ENCODE measurements at places on chromosomes 13 and 19. TPM values are rescaled to one million over a fixed set of nuclear protein-coding genes. Genes with fewer than 3 reads are reported as not detected.

Gene PSG1
- total RNA-seq, result not detected

GRCh38 chr13:87131611-87132010, 539.6 kb upstream of the SLITRK5 start:
- H3K4me3 ChIP-seq, result no peak overlapping the region
- no peak for DNase-seq
- H3K27me3 ChIP-seq, result no peaks in the 10 kb centered on the region
- H3K27ac ChIP-seq, result no peak overlapping the region

DNA sequence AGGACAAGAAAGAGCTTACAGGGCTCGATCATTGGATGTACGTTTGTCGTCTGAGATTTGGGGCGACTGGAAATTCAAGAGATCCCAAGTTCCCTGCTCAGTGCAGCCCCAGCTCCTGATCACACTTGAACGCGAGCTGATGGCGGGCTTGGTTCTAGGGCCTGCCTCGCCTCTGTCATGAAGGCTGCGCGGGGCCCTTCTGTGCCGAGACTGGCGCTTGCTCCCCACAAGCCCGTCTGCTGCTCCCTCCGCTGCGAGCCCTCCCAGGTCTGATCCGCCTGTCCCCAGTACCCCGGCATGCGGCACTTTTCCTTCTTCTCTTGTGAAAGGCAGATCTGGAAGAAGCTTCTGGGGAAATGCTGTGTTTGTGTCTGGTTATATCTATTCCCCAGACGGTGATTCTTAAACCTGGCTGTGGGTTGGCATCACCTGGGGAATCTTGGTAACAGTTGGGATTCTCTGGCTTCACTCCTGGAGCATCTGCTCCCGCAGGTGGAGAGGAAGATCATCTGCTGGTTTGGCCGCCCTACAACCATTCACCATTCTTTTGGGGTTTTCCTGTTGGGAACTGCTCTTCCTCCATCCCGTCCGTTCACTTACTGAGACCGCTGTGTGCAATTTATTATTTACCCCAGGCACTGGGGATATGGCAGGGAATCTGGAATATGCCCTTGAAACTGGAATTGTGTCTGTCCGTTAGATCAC, 43.6 kb downstream of the SIPA1L3 start:
- no peak overlapping the region for H3K4me3 ChIP-seq
- no peaks in the 10 kb centered on the region for H3K36me3 ChIP-seq
- no peaks in the 10 kb centered on the region for H3K27me3 ChIP-seq
- peaks cover 29% of the 10 kb centered on the region for H3K4me1 ChIP-seq
- DNase-seq, result no peak
- H3K27ac ChIP-seq, result no peak overlapping the region

GRCh38 chr13:49874430-49874829, 61.7 kb downstream of the SPRYD7 start:
- no peaks in the 10 kb centered on the region for H3K4me1 ChIP-seq
- H3K36me3 ChIP-seq, result no peaks in the 10 kb centered on the region
- no peaks in the 10 kb centered on the region for H3K27me3 ChIP-seq

GRCh38 chr13:58960888-58961287, 1202.8 kb downstream of the DIAPH3 start:
- H3K4me1 ChIP-seq, result no peaks in the 10 kb centered on the region
- no peak for DNase-seq
- H3K4me3 ChIP-seq, result no peak overlapping the region
- no peaks in the 10 kb centered on the region for H3K27me3 ChIP-seq
- H3K36me3 ChIP-seq, result no peaks in the 10 kb centered on the region

DNA sequence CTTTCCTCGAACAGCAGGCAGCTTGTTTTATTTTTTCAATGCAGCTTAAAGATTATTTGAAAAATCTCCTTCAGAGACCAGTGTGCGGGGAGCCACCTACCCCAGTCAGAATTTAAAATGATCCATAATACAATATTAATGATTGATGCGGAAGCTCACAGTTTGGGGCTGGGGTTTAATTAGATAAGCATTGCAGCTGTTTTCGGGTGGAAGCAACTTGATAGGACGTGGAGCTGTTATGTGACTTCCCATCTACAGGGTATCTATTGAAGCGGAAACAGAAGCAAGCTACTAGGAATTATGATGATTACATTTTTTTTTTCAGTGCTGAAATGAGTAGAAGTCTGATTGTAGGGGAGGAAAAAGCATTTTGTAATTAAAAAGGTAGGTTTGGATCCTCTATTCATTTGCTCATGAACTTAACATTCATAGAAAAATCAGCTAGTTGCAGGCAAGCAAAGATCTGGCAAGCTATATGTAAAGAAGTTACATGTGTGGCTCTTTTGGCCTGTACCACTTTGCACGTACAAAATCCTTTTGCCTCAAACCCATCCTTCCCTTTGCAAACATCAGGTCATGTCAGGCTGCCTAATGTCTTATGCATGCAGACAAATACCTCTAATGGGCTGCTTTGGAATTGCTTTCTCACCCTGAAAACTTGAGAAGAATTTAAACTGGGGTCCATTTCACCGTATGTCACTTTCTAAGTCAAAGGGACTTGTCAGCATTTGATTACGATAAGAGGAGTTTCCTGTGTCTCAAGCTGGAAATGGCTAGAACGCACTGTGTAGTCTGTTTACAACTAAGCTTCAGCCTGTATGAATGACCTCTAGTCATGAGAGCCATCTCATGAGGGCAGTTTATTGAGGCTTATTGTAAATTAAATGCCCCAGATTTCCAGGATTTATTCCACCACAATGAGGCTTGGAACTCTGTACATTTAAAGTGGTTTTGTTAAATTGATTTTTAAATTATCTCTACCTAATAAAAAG, 267.1 kb upstream of the TMTC4 start:
- no peaks in the 10 kb centered on the region for H3K4me1 ChIP-seq
- no peak for DNase-seq
- no peak overlapping the region for H3K27ac ChIP-seq

GRCh38 chr13:50626101-50626547, 217.4 kb downstream of the DLEU7 start:
- H3K4me3 ChIP-seq, result no peak overlapping the region
- H3K4me1 ChIP-seq, result no peaks in the 10 kb centered on the region
- H3K27ac ChIP-seq, result no peak overlapping the region
- DNase-seq, result no peak

GRCh38 chr19:48959341-48960239, 4.9 kb downstream of the BAX start:
- no peak for DNase-seq
- H3K4me3 ChIP-seq, result no peak overlapping the region
- H3K27me3 ChIP-seq, result no peaks in the 10 kb centered on the region
- H3K4me1 ChIP-seq, result peaks cover 36% of the 10 kb centered on the region

All from PC-9 (cell line).